ENCODE measurements at places on chromosomes 16 and 17. TPM values are rescaled to one million over a fixed set of nuclear protein-coding genes. Genes with fewer than 3 reads are reported as not detected.

The NPIPA8 gene
- not detected for total RNA-seq

The CDRT15 gene
- total RNA-seq, result not detected

The NTN3 gene
- 4.8 TPM for total RNA-seq

The HBA1 gene
- not detected for total RNA-seq

The BIRC5 gene
- total RNA-seq, result 14.6 TPM
